ENCODE measurements at places on chromosomes 6 and 20.

GRCh38 chr20:38674765-38675133 lies 49.5 kb upstream of the SLC32A1 start:
- DNase-seq, result no peak

DNA sequence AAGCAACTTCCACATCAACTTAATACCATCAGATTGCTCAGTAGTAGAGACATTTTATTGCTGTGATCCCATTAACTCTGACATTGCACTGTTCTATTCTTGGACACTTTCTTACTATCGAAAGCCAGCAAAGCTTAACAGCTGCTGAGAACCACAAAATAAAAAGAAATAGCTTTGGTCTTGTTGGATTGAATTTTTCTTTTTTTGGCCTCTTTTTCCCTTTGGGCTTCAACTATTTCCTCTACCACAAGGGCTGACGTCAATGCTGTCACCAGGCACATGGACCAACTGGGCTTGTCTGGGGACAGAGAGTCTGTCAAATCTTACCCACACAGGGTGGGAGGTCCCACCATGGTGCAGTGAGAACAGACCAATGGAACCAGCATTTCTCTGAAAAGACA lies 63.4 kb upstream of the ENPP5 start:
- DNase-seq, result no peak

DNA sequence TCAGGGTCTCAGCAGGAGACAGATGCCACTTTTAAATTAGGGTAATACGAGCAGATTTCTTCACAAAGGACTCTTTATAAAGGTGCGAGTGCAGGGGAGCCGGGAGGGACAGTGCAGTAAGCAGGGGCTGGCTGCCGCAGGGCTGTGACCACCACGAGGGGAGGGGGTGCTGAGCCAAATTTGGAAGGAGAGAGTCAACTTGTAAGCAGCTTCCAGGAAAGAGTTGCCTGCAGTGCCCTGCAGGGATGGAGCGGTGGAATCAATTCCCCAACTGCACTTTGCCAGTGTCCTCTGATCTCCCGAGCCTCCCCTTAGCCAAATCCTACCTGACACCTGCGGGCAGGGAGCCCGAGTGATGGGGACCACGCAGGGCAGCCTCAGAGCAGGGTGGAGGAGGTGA lies 13.9 kb upstream of the CCDC167 start:
- no peak for DNase-seq

DNA sequence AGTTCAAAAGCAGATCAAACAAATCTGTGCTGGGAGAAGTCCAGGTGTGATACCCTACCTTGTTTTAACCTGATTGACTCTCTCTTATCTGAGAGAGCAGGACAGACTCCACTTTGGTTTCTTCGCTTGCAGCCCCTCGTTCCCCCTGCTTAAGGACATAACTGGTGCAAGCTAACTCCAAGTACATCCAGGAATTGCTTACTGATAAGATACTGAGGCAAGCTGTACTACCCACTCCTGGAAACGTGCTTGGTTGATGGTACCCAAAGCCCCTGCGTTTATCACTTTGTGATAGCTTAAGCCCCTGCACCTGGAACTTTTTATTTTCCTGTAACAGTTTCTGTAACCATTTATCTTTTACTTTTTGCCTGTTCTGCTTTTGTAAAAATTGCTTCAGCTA lies 157.0 kb upstream of the OLIG3 start:
- DNase-seq, result no peak

DNA sequence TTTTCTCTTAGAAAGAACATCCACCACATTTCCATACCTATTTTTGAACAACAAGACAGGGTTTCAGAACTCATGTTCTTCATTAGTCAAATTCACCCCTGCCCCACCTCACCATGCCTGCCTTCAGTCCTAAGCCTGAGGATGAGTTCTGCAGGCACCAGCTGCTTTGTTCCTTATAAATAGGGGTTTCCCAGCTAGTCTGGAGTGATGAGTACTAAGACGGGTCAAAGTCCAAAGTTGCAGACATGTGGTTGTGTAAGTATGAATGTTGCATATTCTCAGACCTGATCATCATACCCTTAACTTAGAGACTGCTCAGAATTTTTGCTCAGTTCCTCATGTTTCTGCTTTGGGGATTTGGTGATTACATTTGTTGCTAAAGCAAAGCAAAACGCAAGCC lies 257.7 kb upstream of the CDYL start:
- no peak for DNase-seq

GRCh38 chr6:100099189-100100074 lies 105.4 kb upstream of the MCHR2 start:
- no peak for DNase-seq

DNA sequence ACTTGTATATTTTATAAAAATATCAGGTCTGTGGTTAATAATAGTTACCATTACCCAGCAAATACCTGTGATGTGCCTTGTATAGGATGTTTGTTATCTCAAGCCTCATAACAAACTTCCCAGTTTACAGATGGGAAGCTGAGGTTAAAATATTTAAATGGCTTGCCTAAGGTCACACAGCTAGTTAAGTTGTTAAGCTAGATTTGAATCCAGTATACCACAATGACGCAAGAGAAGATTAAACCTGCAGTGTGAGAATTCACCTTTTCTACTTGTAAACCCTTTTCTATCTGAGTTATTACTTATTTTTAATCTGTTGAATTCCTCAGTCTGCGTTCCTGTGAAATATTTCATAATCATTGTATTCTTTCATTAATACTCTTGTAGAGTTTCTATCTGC lies 4.9 kb downstream of the DSP start:
- no peak for DNase-seq
